ENCODE measurements at places on chromosomes 16 and 17.

DNA sequence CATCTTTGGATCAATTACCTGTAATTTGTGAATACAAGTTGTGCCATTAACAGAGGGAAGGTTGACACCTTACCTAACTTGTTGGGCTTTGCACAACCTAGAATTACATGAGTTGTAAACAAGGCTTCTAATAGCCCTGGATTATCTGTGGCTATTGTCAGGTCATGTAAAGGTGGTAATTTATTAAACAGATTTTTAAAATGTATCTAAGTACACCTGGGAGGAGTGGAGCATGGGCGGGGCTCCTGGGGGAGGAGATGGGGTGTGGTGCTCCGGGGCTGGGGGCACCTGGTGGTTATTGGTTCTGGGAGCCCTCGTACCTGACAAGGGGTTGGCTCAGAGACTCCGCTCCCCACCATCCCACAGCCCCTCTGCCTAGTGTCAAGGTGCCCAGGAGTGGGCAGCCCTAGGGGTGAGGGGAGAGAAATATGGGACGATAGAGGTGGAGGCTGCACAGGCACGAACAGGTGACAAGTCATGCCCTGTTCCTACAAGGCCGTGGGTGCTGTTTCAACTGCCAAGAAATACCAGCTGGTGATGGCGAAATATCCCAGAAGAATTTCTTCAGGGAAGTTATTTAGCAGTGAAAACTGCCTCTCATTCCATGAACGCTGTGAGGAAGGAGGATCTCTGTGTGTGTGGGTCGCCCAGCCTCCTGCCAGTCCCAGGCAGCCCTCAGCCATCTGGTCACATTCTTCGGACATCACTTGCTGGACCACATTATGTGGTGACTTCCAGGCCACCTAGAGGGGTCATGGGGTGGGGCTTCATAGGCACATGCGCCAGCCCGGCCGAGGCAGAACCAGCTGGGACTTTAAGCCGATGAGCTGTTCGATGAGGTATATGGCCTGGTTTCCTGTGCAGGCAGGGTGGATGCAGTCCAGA, 55.5 kb upstream of the IRX3 start:
- DNase-seq: peak; percentile 94

DNA sequence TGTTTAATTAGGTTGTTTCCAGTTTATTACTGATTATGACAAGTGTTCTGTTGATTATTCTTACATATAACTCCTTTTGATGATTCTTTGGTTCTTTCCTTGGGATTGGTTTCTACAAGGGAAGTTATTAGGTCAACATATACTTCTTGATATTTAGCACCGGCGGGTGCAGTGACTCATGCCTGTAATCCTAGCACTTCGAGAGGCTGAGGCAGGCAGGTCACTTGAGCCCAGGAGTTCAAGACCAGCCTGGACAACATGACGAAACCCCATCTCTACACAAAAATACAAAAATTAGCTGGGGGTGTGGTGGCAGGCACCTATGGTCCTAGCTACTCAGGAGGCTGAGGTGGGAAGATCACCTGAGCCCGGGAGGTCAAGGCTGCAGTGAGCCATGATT, 120.2 kb upstream of the HAS3 start:
- no peak for DNase-seq

DNA sequence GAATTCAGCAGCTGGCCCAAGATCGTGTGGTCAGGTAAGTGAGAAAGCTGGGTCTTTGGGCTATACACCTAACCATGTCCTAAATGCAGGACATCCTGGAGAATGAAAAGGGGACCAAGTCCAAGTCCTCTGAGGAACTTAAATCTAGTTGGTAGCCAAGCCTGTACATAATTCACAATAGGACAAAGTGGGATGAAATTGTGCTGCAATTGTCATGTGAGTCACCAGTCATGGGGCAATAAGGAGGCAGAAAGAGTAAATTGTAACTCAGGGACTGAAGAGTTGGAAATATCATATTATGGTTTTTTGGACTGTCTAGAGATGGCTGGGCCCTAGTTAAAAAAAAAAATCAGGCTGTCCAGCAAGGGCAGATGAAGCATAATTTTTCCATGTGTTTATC, 202.6 kb downstream of the CYLD start:
- DNase-seq: no peak

DNA sequence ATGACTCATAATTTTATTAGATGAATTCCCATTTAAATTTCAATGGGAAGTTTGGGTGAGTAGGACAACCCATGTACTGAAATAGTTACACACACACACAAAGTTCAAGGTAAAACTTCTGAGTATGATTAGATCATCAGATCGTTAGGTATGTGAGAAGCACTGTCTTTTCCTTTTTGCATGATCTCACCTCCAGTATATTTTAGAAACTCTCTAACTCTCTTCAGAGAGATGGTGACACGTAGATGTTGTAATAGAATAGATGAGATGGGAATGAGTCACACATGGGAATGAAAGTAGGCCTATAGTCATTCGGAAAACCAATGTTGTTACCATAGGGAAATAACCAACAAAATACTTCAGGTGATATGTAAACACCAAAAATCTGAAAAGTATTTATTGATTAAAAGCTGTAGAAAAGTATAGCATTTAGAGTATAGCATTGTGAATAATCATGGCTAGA, 22.2 kb downstream of the KRT23 start:
- DNase-seq: peak; percentile 73

DNA sequence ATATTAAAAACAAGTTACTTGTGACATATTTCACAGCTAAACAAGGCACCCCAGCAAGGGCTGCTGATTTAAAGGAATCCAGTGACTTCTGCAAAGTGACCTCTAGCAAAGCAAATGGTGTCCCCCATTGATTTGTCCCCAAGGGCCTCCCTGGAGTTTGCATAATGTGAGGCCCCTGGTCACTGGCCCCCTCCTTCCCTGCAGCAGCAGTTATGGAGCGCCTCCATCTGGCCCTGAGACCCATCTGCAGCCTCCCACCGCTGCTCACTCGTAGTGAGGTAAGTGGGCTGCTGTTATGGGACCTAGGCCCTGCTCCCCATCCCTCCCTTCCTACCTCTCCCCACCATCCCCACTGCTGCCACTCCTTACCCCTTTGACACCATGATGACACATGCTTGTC, 19.6 kb upstream of the EEF2K start:
- no peak for DNase-seq

- DNase-seq: no peak
Observed at GRCh38 chr16:57987441-57988177, 12.9 kb downstream of the ZNF319 start.

DNA sequence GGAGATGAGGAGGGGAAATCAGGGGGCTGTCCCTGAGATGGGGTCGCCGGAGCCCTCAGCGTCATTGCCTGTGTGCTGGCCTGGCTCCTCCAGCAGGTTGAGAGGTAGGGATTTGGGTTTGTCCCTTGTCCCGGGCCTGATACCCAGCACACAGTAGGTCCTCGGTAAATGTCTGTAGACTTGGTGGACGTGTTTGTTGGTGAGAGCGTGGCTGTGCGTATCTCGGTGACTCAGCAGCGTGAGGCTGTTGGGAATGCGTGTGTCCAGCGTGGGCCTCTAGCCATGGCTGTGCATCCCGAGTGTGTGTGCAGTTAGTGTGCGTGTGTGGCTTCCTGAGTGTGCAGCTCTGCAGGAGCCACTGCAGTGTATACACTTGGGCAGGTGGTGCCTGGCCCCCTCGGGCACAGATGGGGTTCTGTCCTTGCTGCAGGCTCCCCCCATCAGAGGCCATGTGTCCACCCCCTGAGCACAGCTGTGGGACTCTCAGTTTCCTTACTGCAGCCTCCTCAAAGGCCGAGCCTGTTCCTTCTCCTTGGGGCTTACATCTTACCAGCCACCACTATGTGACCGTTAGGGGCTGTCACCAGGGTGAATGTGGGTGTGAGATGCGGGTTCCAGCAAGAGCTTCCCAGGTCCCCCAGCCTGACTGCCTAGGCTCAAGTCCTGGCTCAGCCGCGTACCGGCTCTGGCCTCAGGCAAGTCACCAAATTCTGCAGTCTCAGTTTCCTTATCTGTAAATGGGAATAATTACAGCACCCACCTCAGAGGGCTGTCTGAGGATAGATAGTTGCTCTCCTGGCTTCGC, 5.7 kb downstream of the NECAB2 start:
- DNase-seq: no peak

DNA sequence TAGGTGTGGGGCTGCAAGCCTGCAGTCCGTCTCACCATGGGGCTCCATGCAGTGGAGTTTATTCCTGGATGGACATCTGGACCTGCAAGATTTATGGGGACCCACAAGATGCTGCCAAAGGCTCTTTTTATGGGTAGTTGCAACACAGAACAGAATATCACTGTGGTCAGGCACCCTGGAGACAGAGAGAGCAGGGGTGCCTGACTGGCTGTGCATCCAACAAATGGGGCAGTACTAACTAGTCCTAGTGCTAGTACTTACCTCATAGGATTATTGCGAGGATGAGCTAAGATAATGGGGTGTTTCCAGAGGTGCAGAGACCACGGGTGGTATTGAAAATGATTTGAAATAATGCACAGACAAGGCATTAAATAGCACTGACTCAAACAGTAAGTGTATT, 42.4 kb upstream of the MMP2 start:
- DNase-seq: no peak

DNA sequence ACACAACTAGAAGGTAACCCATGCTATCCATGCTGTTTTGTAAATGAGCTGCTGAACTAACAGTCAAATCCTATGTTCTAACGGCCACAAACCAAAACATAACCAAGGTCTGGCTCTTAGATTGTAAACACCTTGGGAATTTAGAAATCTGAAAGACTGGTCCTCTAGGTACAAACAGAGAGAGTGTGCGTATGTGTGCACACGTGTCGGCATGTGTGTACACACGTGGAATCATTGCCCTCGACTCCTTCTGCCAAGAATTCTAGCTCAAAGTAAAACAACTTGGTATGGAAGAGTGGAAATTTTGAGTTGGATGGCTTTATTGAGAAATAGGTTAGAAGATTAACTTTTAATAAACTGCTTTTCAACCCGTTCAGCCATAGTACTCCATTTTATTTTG, 18.1 kb upstream of the GHDC start:
- DNase-seq: no peak

DNA sequence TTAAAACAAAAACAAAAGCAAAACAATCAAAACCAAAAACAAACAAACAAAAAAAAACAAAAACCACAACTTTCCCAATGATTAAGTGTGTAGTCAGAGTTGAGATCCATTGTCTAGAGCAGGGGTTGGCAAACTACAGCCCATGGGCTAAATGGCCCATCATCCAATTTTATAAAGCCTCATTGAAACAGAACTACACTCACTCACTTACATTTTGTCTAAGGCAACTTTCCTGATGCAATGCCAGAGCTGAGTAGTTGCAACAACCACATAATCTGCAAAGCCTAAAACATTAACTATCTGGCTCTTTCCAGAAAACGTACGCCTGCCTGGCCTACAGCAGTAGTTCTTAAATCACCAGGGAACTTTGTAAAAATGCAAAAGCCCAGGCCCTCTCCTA, 124.1 kb downstream of the SOX9 start:
- DNase-seq: peak; percentile 5

GRCh38 chr16:83578171-83578570, 229.6 kb upstream of the HSBP1 start:
- no peak for DNase-seq

GRCh38 chr17:40886090-40886489, 1.0 kb upstream of the KRT20 start:
- peak; percentile 44 for DNase-seq

DNA sequence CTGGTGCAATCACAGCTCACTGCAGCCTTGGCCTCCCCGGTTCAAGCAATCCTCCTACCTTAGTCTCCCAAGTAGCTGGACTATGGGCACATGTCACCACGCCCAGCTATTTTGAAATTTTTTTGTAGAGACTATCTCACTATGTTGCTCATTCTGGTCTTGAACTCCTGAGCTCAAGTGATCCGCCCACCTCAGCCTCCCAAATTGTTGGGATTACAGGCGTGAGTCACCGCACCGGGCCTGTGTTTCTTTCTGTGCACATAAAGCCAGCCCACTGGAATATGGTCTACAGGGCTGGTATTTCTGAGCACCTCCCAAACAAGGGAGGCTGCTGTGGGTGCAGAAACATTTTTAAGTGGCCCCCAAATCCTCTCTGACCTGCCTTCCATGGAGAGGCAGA, 8.4 kb downstream of the TMEM95 start:
- no peak for DNase-seq

DNA sequence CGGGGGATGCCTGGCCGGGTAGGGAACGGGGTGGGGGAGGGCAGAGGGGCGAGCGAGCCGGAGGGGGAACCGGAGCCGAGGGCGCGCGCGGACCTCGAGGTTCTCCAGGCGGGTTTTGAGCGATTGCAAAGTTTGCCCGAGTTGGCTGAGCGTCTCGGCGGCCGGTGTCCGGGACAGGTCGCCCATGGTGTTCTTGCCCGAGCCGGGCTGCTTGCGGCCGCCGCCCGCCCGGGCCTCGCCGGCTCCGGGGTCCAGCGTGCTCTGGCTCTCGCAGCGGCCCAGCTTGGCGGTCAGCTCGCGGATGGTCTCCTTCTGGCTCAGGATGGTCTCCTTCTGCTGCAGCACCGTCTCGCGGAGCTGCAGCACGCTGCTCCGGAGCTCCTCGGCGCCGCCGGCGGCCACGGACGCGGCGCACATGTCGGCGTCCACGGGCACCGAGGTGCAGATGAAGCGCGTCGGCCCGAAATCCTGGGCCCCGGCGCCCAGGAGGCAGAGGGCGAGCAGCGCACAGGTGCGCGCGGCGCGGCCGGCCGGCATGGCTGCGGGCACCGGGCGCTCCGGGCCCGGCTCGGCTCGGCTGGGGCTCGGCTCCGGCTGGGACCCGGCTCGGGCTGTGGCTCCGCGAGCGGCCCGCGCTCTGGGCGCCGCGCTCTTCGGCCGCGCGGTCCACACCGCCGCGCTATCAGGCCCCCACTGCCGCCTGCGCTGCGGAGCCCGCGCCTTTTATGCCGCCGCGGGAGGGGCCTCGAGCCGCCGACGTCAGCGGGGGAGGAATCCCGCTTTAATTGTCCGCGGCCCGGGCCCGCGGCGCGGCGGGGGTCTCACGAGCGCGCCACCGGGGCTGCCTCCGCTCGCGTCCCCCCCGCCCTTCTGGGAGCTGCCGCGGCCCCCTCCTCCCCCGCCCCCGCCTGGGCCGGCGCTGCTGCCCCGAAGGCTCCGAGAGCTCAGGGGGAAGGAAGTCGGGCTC, at the start of gene NPTX1:
NPTX1 (minus strand) TSS at position 698 of the 967 bp plus-strand sequence; CDS start at position 537, 161 bp downstream.
- no peak for DNase-seq

DNA sequence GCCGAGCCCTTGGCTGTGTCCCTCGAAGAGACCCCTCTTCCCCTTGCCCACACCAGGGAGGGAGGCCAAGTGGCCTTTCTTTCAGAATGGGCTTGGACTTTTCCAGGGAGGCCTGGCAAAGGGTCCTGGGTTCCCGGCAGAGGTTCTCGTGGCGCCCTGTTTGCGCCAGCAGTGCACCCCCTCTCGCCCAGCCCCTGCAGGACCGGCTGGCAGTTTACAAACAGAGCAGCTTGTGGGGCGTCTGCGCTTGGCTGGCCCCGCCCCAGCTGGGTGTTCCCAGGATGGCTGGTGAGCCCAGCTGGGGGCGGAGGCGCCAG, 137.8 kb upstream of the CIBAR2 start:
- DNase-seq: no peak

- DNase-seq: no peak
Observed at GRCh38 chr16:9870962-9871361, 311.3 kb downstream of the GRIN2A start.

- no peak for DNase-seq
Observed at GRCh38 chr16:5328546-5328945, 231.0 kb upstream of the EEF2KMT start.
